Hematopoietic multipotent progenitor cell treated with erythropoietin and hydrocortisone succinate and interleukin-3 and kit ligand, for 15 days (in vitro differentiated cells): ENCODE measurements at places on chromosomes 13 and 19.
A peak's percentile ranks its signal among the peaks of the same experiment; 100 is the strongest.

DNA sequence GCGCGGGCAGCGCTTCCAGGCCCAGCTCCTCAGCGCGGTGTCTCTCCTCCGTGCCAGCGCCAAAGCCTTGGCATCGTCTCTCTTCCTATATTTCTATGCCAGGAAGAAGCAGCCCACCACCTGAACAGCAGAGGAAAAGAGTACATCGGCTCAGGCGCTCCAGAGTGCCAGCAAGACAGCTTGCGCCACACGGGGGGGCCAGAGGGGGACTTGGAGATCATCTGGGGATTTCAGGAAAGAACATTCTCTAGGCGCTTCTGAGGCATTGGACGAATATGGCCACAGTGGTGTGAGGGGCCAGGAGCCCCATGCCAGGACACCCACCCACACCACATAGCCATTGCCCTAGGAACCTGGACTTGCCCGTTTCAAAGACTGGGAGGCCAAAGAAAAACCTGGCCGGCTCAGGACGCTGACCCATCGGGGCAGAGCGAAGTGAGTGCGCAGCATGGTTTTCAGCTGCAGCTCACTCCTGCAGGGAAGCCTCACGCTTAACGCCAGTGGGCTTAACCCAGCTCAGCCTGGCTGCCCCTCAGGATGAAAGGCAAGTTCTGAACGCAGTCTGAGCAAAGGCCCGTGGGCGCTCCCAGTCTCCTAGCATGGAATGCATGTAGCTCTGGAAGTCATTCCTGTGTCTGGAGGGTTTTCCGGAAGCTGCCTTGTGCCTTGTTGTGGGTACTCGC, 62.1 kb downstream of the GGACT start:
- no peak for DNase-seq

- DNase-seq: no peak
Observed at GRCh38 chr13:30738526-30739236, 3.3 kb downstream of the ALOX5AP start.

GRCh38 chr19:7203332-7203731, 90.9 kb downstream of the INSR start:
- no peak for DNase-seq

DNA sequence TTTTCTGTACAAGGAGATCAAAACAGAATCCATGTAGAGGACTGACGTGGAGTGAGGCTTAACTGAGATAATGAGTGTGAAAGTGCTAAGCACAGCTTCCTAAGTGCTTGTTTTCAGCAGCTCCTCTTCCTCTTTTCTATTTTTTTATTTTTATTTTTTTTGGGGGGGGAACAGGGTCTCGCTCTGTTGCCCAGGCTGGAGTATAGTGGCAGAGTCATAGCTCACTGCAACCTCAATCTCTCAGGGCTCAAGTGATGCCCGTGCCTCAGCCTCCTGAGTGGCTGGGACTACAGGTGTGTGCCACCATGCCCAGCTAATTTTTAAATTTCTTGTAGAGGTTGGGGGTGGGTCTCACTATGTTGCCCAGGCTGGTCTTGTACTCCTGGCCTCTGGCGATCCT, 5.6 kb upstream of the FOSB start:
- DNase-seq: no peak

- DNase-seq: no peak
Observed at GRCh38 chr13:98632961-98633360, 56.1 kb upstream of the STK24 start.

DNA sequence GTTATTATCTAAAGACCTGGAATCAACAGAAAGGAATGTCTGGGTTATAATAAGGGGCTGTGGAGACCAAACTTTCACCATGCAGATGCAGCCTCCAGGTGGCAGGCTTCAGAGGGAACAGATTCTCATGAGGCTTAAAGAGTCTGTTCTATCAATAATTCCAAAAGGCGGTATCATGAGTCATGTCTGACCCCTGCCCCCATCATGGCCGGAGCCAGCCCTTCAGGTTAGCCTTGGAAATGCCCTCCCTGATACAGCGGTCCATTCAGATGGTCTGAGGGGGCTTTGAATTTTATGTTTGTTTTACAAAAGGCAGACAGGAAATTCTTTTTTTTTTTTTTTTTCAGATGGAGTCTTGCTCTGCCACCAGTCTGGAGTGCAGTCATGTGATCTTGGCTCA, 21.7 kb upstream of the LAMP1 start:
- DNase-seq: no peak

GRCh38 chr13:97112446-97113152, 109.5 kb upstream of the MBNL2 start:
- no peak for DNase-seq

DNA sequence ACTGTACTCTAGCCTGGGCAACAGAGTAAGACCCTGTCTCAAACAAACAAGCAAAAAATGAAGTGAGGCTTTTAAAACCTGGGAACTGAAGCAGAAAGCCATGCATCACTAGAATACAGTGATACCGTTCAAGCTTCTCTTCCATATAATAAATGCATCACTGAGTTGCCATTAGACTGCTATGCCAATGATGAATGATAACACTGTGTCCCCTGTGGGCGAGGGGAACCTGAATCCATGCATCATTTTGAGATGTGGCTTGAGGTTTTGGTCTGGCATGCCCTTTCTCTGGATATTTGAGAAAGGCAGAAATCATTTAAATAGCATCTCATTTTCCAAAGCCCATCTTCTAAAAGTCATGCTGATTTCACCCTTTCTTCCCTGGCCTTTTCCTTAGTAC, 1.5 kb upstream of the FAM124A start:
- no peak for DNase-seq

- DNase-seq: no peak
Observed at GRCh38 chr13:99332456-99332855, 25.3 kb upstream of the GPR183 start.

GRCh38 chr13:46896341-46897137, at the start of gene HTR2A:
Gene HTR2A (minus strand): TSS chr13:46897053. CDS start chr13:46895906, 1,147 bp downstream.
- DNase-seq: no peak

GRCh38 chr13:109595471-109595870, 190.9 kb downstream of the IRS2 start:
- no peak for DNase-seq

GRCh38 chr13:53004573-53004972, 24.0 kb upstream of the OLFM4 start:
- no peak for DNase-seq

GRCh38 chr19:6210091-6210490, 69.7 kb downstream of the MLLT1 start:
- DNase-seq: no peak

DNA sequence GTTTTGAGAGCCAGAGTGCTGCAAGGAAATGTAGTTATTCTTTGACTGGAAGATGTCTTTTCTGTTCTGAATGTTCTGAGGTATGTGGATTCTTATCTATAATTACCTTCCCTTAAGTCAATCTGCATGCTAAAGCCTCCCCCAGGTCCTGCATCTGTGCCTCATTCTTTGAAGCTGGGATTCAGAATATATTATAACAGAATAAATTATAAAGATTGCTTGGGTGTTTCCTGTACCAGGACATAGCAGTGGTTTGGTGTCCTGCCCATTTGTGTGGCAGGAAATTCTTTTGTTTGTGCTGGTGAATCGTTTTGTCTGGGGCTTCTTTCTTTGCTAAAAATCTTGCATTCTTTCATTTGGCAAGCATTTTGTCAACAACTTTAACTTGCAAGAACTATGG, 60.2 kb downstream of the ITGBL1 start:
- no peak for DNase-seq

- DNase-seq: no peak
Observed at GRCh38 chr13:42112864-42113263, 64.4 kb downstream of the DGKH start.

DNA sequence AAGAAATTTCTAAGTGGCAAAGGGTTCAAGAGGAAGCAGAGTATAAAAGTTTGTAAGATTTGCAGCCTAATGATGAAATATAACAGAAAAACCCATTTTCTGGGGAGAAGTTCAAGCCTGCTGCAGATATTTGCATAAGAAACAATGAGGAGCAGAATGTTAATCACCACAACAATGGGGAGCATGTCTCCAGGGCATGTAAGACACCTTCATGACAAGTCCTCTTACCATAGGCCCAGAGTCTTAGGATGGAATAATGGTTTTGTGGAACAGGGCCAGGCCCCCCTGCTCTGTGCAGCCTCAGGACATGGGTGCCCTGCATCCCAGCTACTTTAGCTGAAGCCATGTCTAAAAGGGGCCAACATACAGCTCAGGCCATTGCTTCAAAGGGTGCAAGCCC, 809.0 kb upstream of the SLITRK5 start:
- no peak for DNase-seq

DNA sequence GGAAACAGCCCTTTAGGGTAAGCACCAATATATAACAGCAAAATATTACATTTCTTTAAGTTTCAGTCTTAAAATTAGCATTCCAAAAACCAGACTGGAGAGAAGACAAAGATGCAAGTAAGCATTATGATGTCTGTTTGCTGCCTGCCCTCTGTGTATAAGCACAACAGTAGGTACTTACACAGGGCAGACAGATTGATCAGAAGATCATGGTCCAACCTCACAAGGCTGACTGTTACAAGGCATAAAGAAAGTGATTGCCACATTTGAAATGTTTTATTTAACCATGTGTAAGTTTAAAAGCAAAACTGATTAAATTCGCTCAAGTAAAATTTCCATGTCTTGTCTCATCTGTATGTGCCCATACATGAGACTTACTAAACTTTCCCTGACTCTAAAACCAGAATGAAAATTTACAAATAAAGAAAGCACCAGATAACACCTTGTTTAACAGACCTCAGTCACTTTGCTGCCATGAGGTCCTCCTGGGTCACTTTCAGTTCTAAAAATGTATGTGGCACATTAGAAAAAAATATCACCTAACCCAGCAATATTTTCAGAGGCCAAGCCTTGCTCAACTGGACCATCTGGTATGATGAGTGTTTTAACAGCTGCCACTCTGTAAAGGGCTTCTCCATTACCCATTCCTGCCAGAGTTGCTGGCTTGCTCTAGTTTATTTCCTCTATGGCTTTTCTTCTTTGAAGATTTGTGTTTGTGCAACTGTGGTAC, 297.0 kb downstream of the RBM26 start:
- no peak for DNase-seq

DNA sequence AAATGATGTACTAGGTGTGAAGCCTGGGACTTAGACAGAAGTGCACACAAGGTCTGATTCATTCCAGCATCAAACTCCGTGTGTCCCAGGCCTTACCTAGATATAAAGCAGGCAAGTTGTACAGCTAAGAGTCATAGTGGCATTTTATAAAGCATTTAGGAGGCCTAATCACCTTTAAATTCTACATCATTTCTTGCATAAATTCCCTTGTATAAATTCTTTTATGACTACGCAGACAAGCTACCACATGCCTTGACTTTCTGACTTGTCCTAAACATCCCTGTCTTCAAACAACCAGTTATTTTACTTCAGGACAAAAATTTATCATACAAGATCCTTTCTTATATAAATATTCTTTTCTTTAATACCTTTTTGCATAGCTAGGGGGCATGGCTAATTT, 22.5 kb downstream of the TMEM255B start:
- DNase-seq: no peak

DNA sequence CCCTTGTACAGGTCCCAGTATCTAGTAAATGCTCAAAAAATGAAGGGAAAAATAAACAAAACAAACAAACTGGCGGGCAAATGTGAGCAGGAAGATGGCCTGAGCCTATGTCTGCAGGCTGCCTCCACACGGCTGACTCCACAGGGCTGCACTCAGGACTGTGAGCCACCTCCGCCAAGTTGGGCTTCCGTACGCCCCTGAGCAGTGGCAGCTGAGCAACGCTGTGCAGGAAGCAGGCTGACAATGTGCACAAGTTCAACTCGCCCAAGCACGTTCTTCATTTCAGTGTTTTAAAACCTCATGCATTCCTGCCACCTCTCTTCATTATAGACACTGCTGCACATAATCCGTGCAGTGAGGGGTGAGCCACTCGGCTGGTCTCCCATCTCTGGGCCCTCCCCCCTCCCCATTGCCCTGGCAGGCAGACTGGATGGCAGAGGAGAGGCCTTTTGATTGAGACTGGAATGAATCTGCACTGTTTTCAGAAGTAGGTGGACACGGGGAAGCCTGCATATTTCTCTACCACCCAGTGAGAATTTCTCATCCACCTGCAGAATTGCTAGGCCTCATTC, 915.3 kb downstream of the UQCRFS1 start:
- no peak for DNase-seq

DNA sequence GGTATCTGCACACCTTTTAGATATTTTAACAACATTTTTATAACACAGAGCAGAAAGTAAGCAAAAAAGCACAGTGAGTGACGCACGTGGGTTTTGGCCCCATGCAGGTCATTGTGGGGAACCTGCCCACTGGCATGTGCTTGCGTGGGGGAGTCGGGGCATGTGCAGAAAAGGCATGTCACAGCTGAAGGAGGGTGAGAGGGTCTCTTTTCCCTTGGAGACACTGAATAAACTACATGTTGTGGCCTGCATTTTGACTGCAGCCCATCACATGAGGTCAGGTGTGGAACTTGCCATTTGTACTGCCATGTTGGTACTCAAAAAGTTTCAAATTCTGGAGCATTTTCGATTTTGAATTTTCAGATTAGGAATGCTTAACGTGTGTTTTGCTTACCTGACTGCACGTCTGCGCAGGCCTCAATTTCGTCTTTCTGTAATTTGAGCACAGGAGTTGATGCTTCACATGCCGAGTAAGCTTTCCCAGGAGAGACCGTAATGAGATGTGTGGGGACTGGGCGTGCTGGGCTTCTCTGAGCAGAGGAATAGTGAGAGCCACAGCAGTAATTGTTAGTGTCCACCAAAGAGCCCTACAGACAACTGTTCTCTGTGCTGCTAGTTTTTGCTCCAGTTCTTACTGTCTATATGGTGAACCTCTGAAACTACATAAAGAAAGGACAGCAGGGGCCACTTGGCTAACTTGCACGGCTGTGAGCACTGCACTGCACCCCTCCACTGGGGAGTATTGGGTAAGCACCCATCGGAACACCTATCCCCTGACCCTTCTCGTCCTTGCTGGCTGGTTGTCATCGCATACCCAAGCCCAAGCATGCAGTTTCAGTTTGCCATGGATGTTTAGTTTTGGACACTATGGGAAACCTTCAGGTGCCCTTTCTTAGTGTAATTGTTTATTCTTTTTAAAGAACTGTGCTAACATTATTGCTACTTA, 72.9 kb upstream of the GPR183 start:
- no peak for DNase-seq

- peak; percentile 58 for DNase-seq
Observed at GRCh38 chr19:51398096-51398704, 7.8 kb upstream of the C19orf84 start.

DNA sequence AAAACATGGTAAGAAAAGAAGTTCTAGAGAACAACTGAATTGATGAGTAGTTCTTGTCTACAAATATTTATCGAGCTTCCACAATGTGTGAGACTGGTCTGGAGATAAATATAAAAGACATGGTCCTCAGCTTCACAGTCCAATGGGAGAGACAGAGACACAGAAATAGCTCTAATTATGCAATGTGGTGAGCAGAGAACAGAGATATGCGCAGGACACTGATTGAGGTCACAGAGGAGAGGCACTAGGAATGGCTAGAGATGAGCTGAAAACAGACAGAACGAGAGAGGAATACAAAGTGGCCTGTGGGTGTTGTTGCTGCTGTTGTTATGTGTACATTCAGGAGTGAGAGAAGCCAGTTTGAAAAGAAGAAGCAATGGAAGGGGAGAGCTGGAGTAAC, 53.2 kb downstream of the GPALPP1 start:
- no peak for DNase-seq

- no peak for DNase-seq
Observed at GRCh38 chr13:98434060-98434459, 142.8 kb downstream of the STK24 start.

- DNase-seq: no peak
Observed at GRCh38 chr13:100933841-100934240, 259.2 kb upstream of the TMTC4 start.
